ENCODE measurements at places on chromosomes 6 and 20.

DNA sequence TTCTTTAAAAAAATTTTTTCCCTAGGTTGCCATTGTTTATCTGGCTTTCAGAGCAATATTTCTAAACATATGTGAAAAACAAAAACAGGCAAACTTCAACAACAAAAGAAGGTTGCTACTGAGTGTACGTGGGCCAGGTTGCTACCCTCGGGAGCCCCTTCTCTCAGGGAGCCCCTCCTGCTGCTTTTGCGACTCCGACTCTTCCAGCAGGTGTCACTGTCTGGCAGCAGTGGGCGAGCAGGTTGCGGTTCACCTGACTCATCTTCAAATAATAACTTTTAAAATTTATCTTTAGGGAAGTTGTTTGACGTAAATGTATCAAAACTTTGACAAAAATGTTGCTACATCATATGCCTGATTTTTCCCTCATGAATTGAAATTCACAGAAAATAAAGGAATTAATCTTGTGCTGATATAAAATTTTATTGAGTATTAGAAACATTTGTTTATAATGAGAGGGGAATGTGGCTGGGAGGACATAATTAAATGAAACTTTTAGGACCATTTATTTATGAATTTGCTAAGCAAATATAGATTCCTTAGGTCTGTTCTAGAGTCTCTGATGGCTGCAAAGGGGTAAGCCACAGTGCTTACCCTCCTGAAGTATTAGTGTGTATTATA is 138.8 kb downstream of the HIVEP1 start:
- no peak for DNase-seq

DNA sequence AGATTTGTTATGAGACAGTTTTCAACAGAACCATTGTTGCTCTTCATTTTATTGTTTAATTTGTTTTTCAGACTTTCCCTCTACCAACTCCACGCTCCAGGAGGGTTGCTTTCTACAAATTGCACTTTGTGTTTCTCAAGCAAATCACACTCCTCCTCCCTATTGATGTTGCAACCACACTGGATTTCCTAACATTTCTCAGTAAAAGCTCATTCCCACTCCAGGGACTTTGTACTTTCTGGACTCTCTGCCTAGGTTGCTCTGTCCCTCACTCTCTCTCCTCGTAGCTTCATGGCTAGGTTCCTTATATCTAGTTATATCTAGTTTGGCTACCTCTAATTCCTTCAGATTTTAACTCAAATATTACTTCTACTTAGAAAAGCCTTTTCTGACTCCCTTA is 20.3 kb downstream of the PGK2 start:
- DNase-seq = no peak

DNA sequence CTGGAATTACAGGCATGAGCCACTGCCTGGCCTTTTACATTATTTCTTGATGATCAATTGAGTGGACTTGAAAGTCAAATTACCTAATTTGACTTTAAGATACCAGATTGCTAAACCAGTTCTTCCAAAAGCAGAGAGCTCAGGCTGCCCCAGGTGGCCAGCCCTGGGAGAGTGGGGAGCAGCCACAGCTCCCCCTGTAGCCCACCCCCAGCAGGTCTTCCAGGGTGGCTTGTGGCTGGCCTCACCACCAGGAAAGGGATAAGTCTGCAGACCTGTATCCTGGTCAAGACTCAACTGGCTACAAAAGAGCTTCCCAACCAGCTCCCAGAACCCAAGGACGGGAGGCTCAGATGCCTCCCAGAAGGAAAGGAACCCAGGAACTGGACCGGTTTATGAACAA is 23.8 kb upstream of the AKAP12 start:
- no peak for DNase-seq

DNA sequence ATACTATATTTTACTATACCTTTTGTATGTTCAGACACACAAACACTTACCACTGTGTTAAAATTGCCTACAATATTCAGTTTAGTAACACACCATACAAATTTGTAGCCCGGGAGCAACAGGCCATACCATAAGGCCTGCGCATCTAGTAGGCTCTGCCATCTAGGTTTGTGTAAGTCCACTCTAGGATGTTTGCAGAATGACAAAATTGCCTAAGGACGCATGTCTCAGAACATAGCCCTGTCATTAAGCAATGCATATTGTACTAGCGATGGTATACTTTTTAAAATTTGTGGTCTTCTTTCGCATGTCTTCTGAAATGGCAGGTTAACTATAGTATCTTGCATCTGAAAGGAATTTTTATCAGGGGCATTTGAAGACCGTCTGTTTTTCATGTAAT is 26.6 kb upstream of the MAP7 start:
- no peak for DNase-seq

GRCh38 chr20:1291191-1291741 is 25.2 kb downstream of the SNPH start:
- peak; percentile 67 for DNase-seq

- no peak for DNase-seq
Observed at GRCh38 chr6:25038999-25039398, 103.2 kb upstream of the RIPOR2 start.

DNA sequence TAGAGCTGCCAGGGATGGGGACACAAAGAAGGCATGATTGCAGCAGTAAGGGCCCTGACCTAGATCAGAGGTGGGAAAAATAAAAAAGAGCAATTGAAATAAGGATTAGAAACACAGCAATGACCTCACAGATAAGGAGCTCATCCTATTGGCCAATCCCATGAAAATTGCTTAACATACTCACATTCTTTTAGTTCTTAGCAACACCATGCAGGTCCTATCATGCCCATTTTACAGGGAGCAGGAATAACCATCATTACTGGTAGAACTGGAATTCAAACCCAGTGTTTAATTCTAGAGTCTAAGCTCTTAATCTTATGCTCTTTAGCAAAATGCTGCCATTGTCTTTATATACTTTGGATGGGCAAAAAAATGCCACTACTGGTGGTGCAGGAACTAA is 267.7 kb downstream of the RNF144B start:
- no peak for DNase-seq

DNA sequence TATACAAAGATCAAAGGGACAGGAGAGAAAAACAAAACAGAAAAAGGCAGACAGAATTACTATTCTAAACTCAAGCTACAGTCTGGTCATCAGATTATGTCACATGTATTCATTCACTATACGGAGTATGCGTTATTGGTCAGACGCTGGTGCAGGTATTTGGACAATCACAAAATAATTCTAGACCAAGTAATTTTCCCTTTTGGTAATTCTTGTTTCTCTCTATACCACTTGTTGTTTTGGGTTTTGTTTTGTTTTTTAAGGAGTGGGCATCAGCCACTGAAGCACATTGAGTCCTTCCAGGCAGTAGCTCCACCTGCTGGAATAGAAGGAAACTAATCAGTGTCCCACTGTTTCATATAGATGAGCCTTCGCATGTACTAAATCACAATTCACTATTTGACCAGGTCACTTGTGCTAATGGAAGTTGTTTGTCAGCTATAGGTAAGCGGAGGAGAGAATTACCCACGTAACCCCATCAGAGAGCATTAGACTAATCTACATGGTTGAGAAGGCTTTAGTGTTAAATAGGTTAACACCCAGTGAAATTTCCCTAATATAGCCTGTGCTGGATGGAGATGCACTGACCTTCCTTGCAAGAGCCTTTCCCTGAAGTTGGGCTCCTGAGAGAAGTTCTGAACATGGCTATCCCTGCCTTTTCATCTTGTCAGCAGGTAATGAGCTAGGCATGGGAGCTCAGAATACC is 77.9 kb downstream of the TNFAIP3 start:
- DNase-seq = peak; percentile 72

- no peak for DNase-seq
Observed at GRCh38 chr20:36028106-36028808, 59.9 kb downstream of the CNBD2 start.

Data from cardiac fibroblast (primary cell).